Activated naive CD4-positive, alpha-beta T cell (primary cell): ENCODE measurements at places on chromosomes 5 and 9.

DNA sequence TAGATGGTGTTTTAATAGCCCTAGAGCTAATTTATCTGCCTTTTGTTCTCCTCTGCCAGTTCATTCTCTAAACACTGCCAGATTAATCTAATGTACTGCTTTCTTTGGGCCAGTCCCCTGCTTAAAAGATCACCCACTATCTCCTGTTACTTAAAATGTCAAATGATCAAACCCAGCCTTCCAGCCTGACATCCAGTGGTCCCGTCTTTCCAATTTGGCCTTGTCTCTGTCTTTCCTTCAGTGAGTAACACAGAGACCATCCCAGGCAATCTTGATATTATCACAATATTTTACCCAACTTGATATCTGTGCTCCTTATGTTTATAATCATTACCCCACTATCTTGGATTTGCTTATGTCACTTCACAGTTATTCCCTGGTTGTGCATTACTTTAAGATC, 12.0 kb downstream of the PRR16 start:
- DNase-seq: no peak

DNA sequence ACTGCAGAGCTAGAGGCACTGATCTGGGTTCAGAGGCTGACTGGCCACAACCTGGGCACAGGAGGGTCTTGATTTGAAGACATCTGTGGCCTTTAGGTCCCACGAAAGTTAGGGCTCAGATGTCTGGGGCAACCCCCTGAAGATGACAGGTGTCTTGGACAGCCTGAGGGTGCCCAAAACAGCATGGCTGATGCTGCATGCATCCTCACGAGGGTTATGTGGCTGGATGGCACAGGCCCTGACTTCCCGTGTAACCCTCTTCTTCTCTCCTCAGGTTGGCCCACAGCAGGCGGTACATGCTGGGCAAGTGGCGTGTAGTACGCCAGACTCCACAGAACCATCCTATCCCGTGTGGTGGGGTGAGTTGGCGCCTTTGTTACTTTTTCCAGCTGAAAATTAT, 29.8 kb upstream of the GFPT2 start:
- DNase-seq: no peak

DNA sequence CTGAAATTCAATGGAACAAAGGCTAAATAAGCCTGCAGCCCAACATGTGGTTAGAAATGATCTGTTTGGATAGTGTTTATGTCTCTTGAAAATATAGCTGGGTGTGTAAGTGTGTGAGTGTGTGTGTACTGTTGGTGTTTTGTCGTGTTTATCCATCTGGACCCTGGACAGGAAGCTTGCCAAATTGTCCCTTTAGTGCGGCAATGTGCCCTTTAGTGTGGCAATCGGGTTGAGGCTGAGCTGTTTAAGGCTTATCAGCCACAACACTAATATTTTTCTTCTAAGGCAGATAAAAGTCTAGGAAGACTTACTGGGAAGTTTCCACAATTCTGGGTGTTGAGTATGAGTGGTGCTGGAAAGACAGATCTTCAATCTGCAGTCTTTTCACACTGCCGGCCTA, 180.2 kb downstream of the YTHDC2 start:
- no peak for DNase-seq

DNA sequence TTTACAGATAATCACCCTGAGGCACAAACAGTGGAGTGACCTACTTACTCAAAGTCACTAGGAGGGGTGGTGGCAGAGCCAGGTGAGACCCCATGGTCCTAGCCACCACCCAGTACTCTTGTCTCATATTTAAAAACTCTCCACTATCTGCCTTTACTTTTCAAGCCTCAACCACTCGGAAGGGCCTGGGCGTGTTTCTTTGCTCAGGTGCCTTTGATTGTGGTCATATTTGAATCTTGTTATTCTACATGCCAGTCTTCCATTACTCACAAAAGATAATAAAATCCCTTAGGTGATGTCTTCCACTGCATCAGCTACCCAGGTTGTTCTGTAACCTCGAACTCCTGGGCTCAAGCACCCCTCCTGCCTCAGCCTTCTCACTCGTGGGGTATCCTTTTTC, 20.7 kb upstream of the TRIM36 start:
- no peak for DNase-seq

DNA sequence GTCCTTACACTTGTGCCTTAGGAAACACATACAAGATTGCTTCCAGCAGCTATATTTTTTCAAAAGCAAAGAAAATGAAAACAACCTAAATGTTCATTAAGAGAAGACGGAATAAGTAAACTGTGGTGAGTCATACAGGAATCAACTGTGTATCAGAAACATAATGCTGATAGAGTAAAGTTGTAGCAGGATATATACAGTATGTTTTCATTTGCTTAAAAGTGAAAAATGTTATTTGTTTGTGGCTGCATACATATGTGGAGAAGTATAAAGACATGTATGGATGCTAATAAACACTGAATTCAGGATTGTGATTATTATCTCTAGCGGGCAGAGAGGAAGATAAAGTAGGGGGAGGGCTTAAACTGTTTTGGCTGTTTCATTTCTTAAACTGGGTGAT, 8.3 kb downstream of the DCTN4 start:
- DNase-seq: no peak

- DNase-seq: no peak
Measured at GRCh38 chr9:115978659-115979096, 174.9 kb upstream of the PAPPA start.

DNA sequence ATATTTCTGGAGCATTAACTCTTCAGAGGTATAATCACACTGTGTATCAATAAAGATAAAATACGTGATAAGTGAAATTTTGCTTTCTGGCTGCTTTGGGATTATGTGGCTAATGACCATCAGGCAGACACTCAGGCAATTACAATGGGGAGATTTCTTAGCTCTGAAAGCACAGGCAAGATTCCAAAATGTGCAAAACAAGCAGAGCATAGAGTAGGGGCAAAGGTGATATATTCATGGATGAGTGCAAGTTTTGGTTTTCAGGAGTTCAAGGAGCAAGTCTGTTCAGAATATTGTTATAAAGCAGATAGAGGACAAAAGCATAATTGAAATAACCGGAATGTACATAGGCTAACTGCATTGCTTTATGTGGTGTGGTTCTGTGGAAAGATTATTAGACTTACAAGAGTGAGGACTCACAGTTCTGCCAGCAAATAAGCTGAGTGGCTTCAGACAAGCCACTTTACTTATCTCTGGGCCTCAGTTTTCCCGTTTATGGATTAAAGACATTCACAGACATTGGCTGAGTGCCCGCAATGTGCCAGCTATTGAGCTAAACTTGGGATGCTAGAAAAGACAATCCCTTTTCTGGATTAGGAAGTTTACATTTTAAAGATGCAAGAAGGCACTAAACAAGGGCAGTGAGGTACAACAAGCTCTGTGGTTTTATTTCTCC, 945.6 kb upstream of the ARRDC3 start:
- DNase-seq: no peak

DNA sequence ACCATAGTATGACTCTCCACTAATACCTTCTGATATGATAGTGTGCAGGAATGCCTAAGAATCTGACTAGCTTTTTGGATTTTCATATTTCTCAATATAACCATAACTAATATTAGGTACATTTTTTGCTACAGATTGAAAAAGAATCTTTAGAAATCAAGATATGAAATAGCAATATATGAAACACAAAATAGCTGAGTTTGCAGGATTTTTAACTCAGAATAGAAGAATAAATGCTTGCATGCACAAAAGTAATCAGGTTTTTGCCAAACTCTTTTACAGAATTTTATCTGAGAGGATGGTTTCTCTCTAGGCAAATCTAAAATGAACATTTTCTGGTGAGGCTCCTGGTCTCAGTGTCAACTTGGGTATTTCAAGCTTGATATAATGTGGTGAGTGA, 402.6 kb downstream of the TMEM232 start:
- no peak for DNase-seq

DNA sequence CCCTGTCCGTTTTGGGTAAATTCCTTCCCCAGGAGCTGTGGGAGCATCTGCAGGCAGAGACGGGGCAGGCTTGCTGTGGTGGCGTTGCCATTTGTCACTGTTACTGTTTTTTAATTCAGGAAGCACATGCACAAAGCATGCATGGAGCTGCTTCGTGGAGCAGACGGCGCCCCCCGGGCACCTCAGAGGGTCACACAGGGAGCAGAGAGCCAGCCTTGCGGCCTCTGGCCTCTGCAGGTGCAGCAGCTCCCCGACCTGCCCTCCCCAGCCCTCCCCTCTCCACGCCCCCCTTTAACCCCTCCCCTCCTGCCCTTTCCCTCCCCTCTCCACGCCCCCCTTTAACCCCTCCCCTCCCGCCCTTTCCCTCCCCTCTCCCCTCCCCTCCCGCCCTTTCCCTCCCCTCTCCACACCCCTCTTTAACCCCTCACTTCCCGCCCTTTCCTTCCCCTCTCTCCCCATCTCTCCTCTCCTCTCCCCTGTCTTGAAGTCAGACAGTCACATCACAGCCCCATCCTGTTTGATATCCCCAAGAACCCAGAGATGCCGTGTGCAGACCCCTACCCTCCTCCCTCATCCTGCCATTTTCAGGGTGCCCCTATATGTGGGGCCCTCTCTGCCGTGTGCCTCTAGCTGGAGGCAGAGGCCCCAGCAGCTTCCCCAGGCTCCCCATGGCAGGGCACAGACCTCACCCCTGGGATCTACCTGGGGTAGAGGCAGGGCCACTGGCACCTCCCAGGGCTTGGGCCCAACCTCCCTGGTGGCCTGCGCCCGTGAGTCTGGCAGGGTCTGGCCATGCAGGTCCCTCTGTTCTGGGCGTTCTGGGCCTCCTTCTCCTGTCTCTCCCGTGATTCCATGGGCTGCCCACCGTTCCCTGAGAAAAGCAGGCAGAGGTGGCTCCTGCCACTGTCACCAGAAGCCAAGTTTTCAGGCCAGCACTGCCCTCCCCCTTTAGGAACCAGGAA, 29.6 kb upstream of the UBAC1 start:
- DNase-seq: peak; percentile 33

GRCh38 chr9:128995791-128996190, 32.3 kb downstream of the SH3GLB2 start:
- DNase-seq: no peak

GRCh38 chr5:150853561-150853960, 7.2 kb downstream of the IRGM start:
- no peak for DNase-seq

- DNase-seq: no peak
Measured at GRCh38 chr9:69759021-69759420, 790 bp downstream of the PTAR1 start.

- no peak for DNase-seq
Measured at GRCh38 chr5:31485376-31486207, 46.3 kb downstream of the DROSHA start.

GRCh38 chr5:173238312-173239232, 3.6 kb upstream of the NKX2-5 start:
- DNase-seq: no peak

GRCh38 chr9:113474360-113475028, 11.0 kb downstream of the RGS3 start:
- no peak for DNase-seq

DNA sequence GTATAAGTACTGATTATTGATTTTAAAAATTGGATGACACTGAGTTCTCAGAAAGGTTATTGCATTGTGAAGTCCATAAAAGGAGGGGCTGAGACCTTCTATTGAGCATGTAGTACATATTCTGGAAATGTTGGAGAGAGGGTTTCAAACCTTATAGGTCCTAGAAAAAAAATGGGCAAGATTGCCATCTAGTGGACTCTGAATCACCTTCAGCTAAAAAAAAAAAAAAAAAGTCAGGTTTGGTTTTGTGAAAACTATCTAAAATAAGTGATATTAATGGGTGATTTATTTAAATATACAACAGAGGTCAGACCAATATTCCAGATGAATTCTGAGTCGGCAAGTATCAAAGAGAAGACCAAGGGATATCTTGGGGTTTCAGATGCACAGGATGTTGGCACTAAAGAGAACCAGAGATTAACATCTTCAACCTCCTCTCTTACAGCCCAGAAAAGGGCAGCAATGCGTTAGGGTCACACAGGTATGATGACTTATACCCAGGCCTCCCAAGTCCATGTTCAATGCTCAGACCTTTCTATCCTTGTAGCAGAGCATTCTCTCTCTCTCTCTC, 109.8 kb upstream of the NMUR2 start:
- DNase-seq: no peak

GRCh38 chr5:153480401-153480800, 10.1 kb upstream of the GRIA1 start:
- DNase-seq: no peak

DNA sequence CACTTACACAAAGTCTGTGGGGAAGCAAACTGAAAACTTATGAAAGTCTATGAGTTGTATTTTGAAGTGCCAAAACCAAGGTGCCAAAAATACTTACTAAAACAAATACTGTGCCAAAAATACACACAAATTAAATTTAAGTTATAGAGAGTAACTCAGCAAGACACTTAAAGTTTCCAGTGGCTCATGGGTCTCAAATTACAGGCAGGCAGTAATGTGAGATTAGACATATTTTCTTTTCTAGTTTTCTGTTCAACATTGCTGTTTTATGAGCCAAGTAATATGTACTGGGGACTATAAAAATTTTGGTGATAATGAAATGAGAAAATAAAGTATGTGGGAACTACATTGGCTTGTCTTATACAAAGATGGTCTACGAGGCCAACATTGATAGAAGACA, 172.2 kb upstream of the SNX2 start:
- DNase-seq: no peak

DNA sequence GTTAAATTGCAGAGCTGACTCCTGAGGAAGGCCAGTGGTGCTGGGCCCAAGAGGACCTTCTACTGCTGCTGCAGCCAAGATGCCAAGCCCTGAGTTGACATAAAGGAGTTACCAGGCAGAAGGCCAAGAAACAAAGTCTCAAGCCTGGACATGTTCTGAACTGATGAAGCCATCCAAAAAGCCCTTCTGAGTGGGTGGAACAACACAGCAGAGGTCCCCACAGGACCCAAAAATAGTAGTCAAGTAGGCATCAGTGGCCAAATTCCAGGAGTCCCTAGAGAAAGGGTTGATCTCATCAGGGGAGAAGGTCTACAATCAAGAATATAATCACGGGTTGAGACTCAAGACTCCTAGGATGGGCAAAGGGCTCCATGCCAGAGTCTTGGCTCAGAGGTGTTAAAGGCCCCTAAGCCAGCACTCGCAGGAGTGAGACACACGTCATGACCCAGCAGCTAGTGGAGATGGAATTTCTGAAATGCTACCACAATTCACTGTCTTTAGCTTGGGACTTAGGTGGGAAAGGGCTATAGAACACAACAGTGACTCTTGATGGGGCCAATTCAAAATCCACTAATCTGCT, 119.7 kb downstream of the FANCC start:
- no peak for DNase-seq

DNA sequence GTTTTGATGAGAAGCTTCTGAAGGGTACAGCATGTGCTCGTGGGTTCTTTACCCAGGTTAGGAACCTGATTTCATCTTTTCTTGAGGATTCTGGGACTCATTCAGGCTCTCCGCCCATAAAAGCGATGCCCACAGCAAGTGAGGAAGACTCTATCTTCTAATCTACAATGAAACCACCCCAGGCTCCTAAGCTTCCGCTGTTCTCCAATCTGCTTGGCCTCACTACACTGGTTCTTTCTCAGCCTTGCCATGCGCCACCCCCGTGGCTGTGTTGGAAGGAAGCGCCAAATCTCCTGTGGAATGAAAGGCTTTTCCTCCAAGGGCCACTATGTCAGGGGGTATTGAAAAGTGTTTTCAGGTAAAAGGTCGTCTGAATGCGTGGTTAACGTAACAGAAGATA, 135.6 kb downstream of the MYO10 start:
- DNase-seq: no peak
